NB4 (cell line): ENCODE measurements at places on chromosomes 6 and 20.

GRCh38 chr6:27838945-27839625 lies 73.1 kb downstream of the OR2B2 start:
- DNase-seq = peak; percentile 75

DNA sequence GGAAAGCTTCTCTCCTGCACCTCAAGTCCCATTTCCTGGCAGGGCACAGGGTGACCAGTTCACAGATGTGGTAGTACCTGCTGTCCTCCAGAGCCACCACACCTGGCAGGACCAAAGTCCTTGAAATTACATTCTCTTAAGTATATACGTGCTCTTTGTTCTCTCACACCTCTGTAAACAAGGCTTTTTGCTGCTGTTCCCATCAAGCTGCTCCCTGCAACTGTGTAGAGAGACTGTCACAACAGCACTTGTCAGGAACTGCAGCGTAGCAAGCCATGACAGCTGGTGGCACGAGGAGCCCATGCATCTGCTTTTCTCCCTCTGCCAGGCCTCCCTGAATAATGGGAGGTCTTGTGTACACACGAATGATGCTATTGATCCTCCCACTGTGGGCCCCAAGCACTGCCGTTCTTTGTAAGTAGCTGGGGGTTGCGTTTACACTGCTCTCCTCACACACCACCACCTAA lies 431.8 kb downstream of the CD83 start:
- no peak for DNase-seq

GRCh38 chr6:12060780-12061609 lies 48.9 kb downstream of the HIVEP1 start:
- peak; percentile 95 for DNase-seq

DNA sequence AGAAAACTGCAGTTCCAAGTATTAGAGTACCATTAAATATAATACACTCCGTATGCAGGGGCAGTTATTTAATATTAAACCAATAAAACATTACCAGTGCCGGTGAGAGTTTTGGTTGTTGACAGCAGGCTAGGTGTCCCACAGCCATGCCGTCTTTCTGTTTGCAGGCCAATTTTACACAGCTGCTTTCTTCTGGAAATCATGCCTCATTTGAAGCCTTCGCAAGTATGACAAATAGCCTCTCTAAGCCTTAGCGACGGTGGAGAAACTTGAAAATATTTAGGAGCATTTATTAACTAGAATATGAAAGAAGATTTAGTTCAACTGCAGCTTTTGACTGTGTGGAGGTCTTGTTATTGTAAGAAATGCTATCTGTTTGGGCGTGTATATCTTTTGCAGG lies 226.0 kb downstream of the BMP2 start:
- no peak for DNase-seq

- no peak for DNase-seq
Observed at GRCh38 chr6:158642097-158642601, 2.4 kb downstream of the DYNLT1 start.

DNA sequence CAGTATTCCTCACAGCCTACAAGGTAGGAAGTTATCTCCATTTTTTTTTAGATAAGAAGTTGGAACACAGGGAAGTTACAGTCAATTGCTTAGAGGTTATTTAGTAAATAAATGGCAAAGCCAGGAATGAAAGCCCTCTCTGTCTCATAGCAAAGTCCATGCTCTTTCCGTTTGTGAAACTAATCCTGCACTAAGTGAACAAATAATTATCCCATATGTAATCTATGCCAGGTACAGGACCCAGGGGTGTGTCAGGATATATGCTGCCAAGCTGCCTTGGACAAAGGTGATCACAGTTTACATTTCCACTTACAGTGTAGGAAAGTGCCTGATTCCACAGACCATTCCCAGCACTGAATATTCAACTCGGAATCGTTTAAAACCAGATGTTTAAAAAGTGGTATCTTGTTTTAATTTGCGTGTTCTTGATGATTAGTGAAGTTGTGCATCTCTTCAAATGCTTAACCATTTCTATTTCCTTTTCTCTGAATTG lies 13.6 kb upstream of the GMDS start:
- no peak for DNase-seq

DNA sequence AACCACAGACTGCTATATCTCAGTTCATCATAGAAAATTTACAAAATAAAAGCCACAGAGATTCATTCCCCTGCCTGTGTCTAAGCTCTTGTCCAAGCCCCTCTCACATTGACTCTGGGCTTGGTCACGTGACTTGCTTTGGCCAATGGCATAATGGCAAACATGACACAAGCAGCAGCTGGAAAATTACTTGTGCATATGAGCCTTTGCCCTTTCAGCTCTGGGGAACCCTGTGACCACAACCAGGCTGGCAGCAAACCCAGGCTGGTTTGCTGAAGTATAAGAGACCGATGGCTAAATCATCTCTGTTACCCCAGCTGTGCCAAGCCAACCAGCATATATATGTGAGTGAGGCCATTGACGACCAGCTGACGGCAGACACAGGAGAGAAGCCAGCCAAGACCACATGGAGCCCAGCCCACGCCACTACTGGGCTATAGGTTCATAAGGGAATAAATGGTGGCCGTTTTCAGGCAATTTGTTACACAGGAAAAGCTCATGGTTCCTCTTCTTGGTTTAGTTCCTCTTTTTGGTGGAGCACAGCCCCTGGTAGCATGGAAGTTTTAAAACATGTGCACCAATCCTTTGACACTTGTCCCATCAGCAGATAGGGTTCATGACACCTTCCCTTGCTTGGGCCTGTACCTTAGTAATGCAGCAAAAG lies 31.8 kb upstream of the RSPO4 start:
- peak; percentile 87 for DNase-seq

GRCh38 chr6:91081452-91082067 lies 494.7 kb upstream of the MAP3K7 start:
- peak; percentile 60 for DNase-seq

GRCh38 chr6:16049168-16049567 lies 79.7 kb upstream of the MYLIP start:
- no peak for DNase-seq

DNA sequence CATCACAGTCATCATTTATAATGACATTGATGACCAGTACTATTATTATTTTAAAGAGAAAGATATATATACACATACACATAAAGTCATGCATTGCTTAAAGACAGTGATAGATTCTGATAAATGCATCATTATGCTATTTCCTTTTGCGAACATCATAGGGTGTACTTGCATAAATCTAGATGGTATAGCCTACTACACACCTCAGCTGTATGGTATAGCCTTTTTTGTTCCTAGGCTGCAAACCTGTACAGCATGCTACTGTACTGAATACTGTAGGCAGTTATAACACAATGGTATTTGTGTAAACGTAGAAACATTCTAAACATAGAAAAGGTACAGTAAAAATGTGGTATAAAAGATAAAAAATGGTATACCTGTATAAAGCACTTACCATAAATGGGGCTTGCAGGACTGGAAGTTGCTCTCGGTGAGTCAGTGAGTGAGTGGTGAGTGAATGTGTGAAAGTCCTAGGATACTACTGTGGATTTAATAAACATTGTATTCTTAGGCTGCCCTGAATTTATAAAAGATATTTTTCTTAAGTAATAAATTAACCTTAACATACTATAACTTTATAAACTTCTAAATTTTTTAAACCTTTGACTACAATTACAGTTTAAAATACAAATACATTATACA lies 23.9 kb downstream of the QKI start:
- no peak for DNase-seq

DNA sequence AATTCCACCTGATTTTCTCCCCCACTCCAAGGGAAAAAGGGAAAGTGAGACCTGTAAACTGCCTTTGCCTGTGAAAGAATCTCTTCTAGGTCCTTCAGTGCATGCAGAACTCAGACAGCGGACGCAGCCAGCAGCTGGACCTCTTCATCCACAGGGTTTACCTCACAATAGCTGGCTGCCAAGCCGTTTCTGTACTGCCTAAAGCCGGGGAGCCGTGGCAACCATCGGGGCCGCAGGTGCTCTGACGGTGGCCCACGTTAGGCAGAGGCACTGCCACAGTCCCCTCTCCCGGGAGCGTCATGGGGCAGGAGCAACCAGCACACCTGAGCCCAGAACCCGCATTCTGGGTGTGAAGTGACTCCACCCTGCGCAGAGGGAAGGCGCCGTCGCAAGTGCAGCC lies 206.1 kb downstream of the TTLL2 start:
- no peak for DNase-seq

- DNase-seq = no peak
Observed at GRCh38 chr6:163309491-163310026, 105.0 kb upstream of the QKI start.
